Stimulated activated CD4-positive, alpha-beta T cell treated with anti-CD3 and anti-CD28 coated beads, Interleukin-12 subunit alpha, Interleukin-12 subunit beta, amount 100 ng/mL, for 24 hours (primary cell): ENCODE measurements at places on chromosomes 2 and 18.

DNA sequence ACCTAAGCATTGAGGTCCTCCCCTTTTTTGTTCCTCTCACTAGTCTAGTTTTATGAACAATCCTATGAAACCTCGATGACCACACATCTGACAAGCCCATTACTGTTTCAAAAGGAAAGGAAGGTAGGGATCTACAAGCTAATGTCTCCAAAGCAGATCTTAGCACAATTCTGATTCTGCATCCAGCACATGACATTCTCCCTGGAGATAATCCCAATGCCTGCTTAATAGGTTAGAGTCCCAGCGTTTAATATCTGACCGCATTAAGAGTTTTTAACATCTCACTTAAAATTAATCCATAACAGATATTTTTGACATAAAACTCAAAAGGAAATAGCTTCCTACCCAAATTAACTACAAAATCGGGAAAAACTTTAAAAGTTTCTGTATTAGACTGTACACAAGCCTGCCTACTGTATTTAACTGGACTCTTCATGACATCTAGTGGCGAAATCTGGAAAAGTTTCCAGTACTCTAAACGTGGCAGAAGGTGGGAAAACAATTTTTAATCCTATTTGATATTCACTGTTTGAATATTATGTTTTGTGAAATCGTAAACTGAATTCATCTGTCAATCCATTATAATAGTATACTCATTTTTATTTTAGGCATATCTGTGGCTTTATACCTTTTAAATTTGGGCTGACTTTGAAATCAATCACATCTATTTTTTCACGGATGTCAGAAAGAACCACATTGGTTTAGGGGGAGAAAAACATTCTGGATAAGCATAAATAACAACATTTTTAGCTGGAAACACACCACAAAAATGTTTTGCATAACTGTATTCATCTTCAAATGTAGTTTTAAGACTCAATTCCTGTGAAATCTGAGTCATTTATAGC is 62.4 kb downstream of the TXNL1 start:
- DNase-seq = no peak

DNA sequence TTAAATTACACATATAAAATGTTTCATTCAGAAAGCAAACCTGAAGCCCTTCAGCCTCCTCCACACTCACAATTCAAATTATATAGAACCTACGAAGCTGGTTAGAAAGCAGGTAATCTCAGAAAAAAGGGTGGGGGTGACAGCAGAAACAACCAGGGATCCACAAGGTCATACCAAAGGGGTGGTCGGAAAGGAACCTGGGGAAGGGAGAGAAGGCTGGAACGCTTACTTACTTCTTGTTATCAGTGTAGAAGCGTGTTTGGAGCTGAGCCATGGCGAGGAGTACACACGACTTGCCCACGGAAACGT is 316 bp downstream of the WDR12 start:
- DNase-seq = no peak

- DNase-seq = no peak
These were observed 143.5 kb downstream of the TGIF1 start for GRCh38 chr18:3593381-3593903.

DNA sequence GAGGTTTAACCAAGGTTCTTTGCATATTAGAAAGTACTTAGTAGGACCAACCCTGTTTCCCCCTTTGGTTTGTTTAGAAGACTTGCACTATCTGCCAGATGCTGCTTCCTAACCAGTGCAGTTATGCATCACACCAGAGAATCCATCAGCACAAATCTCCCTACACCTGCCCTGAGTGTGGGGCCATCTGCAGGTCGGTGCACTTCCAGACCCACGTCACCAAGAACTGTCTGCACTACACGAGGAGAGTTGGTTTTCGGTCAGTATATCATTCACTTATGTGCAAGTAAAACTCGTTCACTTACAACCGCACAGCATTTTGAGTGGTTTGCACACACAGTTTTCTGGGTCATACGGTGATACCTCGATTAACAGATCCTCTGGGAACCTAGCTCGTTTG is 69.7 kb downstream of the ZNF532 start:
- DNase-seq = no peak

DNA sequence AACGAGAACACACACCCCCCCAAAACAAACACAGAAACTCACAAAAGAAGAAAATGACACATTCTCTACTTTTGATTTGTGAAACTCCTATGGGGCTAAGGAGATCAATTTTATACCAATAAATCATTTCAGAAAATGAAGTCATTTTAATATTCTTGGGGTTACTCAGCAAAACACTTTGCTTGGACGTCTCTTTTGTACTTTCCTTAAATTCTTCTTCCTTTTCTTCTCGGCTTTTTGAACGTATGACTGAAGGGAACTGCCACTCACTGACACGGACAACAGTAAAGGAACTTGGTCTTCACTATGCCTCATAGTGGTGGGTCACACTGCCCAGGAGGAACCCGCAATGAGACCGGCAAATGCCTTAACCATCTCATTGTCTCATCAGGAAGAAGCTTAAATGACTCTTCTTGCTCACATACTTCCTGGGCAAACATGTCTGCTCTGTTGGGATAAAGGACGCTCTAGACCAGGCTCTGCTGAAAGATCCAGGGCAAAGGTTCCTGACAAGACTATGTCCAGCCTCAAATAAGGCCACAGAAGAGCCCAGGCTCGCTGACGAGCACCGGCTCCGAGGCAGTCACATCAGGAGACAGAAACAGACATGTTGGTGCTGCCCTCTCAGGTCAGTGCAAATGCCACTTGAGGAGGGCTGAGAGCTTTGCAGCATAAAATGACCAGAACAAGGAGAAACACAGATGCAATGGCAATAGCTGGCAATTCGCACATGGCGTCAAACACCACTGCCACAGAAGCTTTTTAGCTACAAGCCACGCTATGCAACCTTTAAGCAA is 205.5 kb downstream of the TGIF1 start:
- DNase-seq = no peak

DNA sequence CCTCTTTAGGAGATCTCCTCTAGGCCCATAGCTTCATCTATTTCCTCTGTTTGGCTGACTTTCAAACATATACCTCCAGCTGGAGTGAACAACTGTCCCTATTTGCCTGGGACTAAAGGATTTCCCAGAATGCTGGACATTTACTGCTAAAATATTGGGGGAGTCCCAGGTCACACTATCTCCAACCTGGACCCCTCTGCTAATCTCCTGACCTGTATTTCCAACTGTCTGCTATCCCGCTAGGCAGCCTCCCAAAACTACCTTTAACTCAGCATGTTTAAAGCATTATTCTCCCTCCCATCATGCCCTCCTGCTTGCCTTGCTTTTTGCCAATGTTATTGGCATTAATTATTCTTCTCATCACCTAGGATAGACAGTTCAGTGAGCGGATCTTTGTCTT is 77.1 kb downstream of the THADA start:
- DNase-seq = no peak

GRCh38 chr2:124180635-124181034 is 155.5 kb downstream of the CNTNAP5 start:
- DNase-seq = no peak

GRCh38 chr2:228094377-228094921 is 87.0 kb downstream of the SPHKAP start:
- no peak for DNase-seq

GRCh38 chr2:177171418-177171865 is 41.2 kb upstream of the HNRNPA3 start:
- no peak for DNase-seq

DNA sequence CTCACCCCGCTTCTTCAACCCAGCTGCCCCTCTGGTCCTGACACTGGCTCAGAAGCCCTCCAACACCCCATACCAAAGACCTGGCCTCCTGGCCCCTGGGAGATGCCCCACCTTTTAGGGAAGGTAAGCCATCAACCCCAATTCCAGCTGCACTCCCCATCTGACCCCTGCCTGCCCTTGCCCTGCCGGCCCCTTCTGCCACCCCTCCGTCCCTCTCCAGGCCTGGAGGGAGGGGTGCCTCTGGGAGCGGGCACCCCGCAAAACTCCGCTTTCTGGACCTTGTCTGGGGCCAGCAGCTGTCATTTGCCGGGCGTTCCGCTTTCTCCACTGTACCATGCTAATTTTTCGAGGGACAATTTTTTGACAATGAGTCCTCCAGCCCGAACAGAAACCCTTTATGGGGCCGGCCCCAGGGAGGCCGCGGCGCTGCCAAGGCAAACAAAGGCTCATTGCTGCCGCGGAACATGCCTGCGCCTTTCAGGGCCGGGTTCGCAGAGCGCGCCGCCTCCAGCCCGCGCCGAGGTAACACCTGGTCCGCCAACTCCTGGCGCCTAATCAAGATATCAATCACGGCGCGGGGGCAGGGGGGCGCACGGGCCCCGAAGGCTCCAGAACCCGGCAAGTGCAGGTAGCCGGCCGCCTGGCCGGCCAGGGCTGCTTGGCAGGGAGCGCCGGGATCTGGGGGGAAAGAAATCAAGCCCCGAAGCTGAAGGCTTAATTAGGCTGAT is 96.0 kb downstream of the INHBB start:
- no peak for DNase-seq

- no peak for DNase-seq
These were observed 13.2 kb downstream of the GPC1 start for GRCh38 chr2:240448387-240449274.

DNA sequence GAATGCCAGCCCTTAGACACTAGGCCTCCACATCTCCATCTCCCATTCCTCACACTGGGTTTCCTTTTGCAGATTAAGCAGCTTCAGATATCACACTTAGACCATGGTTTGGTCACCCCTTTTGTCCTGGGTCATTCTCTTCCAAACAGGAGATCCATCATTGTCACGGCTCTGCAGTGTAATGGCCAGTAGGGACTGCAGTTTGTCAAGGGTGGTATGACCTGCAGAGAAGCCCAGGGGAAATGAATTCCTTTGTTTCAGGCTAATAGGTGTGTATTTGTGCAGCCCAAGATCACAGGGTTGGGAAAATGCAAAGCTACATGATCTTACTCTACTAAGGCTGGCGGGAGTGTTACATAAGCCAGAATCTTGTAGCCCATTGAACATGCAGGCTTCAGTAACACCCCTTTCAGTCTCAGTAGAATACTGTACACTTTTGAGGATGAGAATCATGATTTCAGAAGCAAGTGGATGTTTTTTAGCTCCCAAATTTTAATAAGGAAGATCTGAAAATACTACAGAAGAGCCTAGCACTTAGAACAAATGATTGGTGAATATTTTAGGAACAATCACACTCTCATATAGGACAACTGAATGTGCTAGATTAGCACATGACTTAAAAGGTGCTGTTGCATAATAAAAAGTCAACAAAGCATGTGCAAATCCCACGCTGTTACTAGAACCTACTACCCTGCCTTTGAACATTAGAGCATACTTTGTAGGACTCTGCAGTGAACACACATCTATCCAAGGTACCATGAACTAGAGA is 24.0 kb upstream of the LPIN1 start:
- DNase-seq = no peak

DNA sequence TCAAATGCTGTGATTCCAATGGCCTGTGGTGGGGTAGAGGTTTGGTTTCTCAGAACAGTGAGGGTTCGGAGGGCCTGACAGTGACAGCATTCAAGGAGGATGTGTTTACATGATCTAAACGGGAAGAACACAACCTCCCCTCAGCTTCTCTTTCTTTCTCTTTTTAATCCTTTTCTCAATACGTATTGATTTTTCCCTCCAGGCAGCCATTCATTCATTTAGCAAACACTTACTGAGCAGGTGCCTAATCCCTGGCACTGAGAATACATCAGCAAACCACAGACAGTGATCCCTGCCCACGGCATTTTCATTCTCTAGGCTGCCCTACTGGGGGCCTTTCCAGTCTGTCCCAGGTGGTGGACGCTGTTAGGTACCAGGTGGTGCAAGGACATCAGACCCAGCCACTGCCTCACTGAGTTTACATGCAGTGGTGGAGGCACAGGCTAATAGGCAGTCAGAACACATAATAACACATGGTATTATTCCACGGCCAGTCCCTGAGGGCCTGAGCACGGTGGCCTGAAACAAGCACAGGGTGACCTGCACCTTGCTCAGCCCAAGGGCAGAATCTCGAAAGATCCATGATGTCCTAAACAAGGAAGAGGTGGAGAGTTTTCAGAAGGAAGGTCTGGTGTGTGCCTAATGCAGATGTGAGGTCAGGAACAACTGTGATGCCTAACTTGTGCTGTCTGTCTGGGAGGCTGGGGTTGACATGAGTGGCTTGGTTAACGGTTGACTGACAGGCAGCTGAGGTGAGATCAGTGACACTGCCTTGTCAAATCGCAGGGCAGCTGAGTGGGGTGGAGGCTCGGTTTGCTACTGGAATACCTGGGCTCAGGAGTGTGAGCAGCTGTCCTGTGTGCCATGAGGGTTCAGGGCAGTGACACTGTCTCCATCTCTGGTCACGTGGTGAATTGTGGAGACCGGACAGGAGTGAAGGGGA is 785.5 kb upstream of the HS6ST1 start:
- DNase-seq = no peak

DNA sequence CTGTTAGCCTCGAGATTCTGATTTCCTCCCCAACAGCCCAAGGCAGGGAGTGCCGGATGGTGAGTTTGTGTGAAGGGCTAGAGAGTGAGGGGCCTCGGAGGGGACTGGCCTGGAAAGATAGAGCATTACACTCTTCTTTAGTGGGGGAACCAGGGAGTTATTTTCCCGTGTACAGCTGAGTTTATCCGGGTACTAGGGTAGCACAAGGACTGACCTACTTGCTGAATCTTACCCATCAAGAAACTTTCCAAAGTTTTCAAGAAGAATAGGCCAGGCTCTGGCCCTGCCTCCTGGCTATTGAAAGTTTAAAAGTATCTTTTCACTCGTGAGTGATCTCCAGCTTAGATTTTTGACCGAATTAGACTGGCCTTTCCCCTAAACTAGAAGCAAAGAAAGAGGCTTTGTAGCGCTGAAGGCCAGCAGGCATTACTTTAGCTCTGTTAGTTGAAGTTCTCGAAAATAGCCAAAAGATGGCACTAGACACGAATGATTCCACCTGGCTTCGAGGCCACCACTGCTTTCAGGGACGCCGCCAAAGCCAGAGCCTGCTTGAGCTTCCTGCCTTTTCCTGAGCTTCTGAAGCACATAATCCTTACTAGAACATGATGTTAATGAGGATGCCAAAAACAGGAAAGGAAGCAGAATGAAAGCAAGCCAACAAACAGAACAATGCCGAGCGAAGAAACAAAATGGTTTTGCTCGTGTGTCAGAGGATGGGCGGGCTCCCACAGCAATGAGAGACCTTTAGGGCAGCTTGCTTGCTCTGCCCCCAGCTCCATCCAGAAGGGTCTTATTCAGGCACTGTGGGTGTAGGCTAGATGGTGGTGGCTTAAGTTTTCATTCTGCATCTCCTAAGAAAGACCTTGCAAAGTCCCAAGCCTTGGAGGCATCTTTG is 55.8 kb downstream of the TSN start:
- no peak for DNase-seq

GRCh38 chr2:162342841-162343240 is 1.1 kb upstream of the GCA start:
- DNase-seq = no peak

DNA sequence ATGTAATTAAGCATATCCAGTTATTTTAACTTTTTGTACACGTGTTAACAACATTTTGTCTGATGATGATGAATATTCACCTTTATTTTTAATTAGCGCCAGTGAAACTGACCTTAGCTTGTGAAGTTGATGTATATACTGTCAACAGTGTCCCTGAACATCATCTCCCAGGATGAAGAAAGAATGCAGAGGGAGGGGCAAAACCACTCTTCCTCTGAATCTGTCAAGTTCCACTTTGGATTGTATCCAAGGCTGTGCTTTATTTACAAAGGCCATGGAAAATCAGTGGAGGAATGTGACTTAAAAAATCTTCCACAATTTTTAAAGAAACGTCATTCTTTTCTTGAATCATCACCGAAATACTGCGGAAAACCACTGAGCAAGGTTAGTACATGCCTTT is 4.5 kb upstream of the RMDN2 start:
- DNase-seq = no peak
